ENCODE measurements at places on chromosomes 1 and 21.

DNA sequence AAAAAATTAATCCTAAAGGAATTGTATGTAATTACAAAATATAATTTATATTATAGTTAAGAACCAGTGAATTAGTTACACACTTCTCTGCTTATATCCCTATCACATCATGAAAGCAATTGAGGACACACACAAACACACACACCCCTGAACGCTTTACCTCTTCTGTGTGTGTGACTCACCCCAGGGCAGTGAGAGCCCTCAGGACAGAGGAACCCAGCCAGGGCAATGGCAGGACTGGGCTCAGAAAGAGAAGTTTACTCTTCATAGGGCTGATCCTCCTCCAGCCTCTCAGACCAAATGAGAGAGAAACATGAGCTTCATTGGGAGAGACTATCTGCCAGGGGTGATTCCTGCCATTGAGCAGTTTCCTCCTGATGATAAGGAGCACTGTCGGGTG lies 38.1 kb downstream of the SLC44A3 start:
- DNase-seq: no peak

- DNase-seq: peak; percentile 71
Measured at GRCh38 chr1:121458291-121459048, 273.7 kb downstream of the SRGAP2C start.

- DNase-seq: no peak
Measured at GRCh38 chr1:33393524-33393923, 37.4 kb downstream of the PHC2 start.

GRCh38 chr1:247357781-247358211 lies 26.1 kb upstream of the ZNF496 start:
- DNase-seq: no peak

DNA sequence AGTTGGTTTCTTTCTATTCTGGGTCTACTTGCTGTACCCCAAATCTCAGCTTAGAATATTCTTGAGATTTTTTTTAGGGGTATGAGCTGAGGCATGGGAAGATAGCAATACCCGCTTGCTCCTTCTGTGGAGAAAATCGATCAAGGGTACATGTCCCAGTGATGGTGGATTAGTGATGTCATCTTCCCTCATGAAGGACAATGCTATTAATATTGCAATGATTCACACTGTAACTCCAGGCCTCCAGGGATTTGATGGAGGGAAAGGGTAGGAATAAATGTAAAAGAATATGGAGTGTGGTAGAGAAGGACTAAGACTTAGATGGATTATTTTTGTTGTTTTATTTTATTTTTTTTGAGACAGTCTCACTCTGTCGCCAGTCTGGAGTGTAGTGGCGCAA lies 47.4 kb downstream of the XCL1 start:
- DNase-seq: no peak

GRCh38 chr21:33490991-33491372 lies 534 bp downstream of the DNAJC28 start:
- peak; percentile 37 for DNase-seq

- peak; percentile 63 for DNase-seq
Measured at GRCh38 chr1:151720974-151721787, at the start of gene RIIAD1. Gene RIIAD1, plus strand, starts transcription at chr1:151721522. Its CDS starts 15 bp downstream, at chr1:151721537.

DNA sequence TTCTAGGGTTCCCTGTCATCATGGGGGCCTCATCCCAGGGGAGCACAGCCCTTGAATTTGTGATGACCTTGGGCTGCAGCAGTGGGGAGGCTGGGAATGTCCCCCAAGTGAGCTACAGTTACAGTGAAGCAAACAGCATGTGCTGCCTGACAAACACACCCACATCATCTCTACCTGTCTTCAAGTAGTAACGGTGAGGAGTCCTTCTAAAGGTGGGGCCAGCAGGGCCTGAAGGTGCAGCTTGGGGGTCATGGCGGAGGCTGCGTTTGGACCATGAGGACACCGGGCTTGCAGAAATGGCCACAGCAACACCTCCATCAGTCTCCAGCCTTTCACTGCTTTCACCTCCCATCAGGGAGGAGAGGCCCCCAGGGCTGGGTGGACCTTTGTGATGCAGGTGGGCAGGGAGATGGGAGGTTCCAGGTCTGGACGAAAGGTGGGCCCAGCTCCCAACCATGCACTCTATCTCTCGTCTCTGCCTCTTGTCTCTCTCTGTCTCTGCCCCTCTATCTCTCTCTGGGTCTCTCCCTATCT lies 55.7 kb downstream of the WNT9A start:
- no peak for DNase-seq

- no peak for DNase-seq
Measured at GRCh38 chr1:202860744-202861419, 28.1 kb downstream of the RABIF start.

GRCh38 chr1:172278478-172278877 lies 142.0 kb upstream of the C1orf105 start:
- DNase-seq: no peak

Measured in RPMI8226 (cell line).